ENCODE measurements at places on chromosomes 11 and 22. TPM values are rescaled to one million over a fixed set of nuclear protein-coding genes. Genes with fewer than 3 reads are reported as not detected.

HORMAD2 gene
- not detected for total RNA-seq

APOL5 gene
- total RNA-seq = not detected

RBMXL2 gene
- not detected for total RNA-seq

INPPL1 gene
- total RNA-seq = 80.9 TPM

SMC1B gene
- total RNA-seq = 0.02 TPM

OVOL1 gene
- not detected for total RNA-seq

RAB3IL1 gene
- total RNA-seq = 14.3 TPM

HBG2 gene
- not detected for total RNA-seq

ACTN3 gene
- 0.01 TPM for total RNA-seq

GSTT2 gene
- total RNA-seq = not detected

CST6 gene
- total RNA-seq = not detected

LRRC32 gene
- 0.15 TPM for total RNA-seq

CD3D gene
- not detected for total RNA-seq

CFAP300 gene
- total RNA-seq = 5.9 TPM
